ENCODE measurements at places on chromosomes 4 and X. TPM values are rescaled to one million over a fixed set of nuclear protein-coding genes. Genes with fewer than 3 reads are reported as not detected.

The IRF2 gene
- 23.6 TPM for total RNA-seq

The SH2D1A gene
- not detected for total RNA-seq

The CT47B1 gene
- total RNA-seq = not detected

The CLCN4 gene
- total RNA-seq = 0.77 TPM

The ARHGAP10 gene
- total RNA-seq = 33.6 TPM

The TMPRSS11A gene
- total RNA-seq = not detected

The ADH4 gene
- not detected for total RNA-seq

Data from uterine smooth muscle cell (primary cell).